ENCODE measurements at places on chromosomes 2 and 18. TPM values are rescaled to one million over a fixed set of nuclear protein-coding genes. Genes with fewer than 3 reads are reported as not detected.

Gene COLEC11
- 0.92 TPM for polyA plus RNA-seq

Gene GKN2
- not detected for polyA plus RNA-seq

- DNase-seq: no peak
Observed at GRCh38 chr2:175207741-175208438, 26.4 kb upstream of the ATP5MC3 start.

DNA sequence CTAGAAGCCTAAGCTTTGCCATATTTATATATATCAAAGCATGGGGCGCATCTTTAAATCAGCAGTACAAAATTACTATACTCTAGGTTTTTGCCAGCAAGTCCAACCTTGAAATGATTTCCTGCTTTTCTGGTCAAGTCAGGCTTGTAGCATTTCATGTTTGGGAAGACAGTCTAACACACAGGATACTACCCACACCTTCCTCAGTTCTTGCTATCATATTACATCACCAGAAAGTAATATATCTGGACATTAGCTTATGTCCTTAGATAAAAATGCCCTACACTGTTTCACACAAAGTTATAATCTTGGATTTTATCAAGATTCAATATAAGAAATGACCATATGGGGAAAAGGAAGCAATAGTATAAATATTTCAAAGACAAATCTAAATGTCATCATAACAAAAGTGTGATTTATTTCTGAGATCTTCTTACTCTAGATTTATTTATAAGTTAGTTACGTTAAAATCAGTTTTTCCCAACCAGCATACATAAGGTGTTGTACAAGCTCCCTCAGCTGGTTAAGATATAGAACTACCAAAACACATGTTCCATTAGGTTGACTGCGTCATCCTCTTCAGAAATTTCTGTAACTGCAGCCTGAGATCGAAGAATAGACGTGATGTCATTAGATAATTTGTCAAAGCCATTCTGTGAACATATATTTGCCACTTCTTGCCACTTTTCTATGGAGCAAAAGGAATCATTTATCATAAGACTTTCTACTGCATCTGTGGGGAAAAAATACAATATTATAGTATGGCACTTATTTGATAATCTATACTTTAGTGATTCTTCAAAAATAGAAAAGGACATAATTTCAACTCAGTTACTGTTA lies 56.6 kb downstream of the CLHC1 start:
- DNase-seq: no peak

- no peak for DNase-seq
Observed at GRCh38 chr2:125004106-125004800, 979.2 kb downstream of the CNTNAP5 start.

DNA sequence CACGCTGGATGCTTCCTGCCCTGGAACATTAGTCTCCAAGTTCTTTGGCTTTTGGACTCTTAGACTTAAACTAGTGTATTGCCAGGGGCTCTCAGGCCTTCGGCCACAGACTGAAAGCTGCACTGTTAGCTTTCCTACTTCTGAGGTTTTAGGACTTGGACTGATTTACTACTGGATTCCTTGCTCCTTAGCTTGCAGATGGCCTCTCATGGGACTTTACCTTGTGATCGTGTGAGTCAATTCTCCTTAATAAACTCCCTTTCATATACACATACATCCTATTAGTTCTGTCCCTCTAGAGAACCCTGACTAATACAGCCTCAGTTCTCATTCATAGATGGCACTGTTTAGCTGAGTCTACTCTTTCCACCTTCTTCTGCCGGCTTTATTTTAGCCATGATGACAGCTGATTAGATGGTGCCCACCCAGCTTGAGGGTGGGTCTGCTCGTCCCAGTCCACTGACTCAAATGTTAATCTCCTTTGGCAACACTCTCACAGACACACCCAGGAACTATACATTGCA lies 389.1 kb downstream of the NYAP2 start:
- no peak for DNase-seq

- no peak for DNase-seq
Observed at GRCh38 chr2:138708682-138709241, 71.4 kb downstream of the NXPH2 start.

Gene MEP1B
- polyA plus RNA-seq: 1.8 TPM

Gene GALNT5
- polyA plus RNA-seq: 9.4 TPM

Gene IL1A
- 0.73 TPM for polyA plus RNA-seq

Gene M1AP
- polyA plus RNA-seq: not detected

DNA sequence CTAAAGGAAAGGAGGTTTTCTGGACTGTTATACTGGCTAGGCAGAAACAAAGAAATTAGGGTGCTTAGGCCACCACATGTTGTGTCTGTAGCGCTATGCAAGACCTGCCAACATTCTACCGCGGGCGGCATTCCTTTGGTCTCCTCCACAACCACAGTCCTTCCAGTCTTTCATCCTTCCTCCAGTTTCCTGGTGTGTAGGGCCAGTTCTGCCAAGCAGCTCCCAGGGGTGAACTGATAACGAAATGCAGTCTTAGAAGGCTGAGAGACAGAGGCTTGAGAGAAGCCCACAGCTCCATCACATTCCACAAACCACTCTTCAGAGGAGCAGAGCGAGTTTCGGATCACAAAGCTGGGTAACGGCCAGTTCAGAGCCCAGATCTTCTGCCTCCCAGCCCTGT lies 19.5 kb upstream of the CXXC1 start:
- DNase-seq: no peak

DNA sequence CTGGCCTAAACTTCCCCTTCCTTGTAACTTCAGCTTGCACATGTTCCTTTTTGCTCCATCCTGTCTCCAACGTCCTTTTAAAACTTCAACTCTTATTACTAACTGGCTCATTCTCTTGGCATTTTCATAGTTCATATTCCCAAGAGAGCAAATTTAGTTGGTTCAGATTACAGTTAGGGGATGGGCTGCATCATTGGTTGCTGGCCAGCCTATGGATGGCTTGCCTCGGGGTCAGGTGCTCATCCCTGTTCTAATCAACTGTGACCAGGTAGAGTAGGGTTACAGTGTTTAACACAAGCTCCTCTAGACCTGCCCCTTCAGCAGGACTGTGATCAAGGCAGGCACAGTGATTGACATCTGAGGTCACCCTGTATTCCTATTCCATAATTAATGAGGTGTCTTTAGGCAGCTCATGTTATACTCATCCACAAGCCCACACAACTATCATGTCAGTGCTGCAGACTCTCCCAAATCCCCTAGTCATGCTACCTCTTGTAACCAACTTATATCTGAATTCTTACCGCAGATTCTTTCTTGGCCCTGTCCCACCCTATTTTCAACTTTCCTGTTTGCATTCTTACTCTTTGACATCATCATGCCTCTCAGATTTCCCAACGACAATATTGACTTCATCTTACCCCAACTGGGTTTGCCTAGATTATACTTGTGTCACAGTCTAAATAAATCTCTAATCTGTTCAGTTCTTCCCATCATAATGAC lies 293.3 kb downstream of the MTX2 start:
- no peak for DNase-seq

Gene ZBTB7C
- polyA plus RNA-seq: 16.9 TPM

DNA sequence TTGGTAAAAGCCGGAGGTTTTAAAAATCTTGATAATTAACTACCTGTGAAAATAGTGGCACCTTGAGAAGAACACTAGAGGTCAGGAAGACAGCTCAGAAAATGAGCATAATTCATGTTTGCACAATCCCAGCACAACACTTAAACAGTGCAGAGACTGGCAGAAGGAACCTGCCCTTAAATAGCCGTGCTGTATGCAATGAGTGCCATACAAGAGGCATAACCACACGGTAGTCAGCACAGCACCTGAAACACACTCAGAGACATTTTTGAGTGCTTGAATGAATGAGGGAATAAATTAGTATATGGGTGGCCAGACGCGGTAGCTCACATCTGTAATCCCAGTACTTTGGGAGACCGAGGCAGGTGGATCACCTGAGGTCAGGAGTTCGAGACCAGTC lies 164.9 kb downstream of the PAX3 start:
- no peak for DNase-seq

Gene PROKR1
- not detected for polyA plus RNA-seq

Gene ICOS
- polyA plus RNA-seq: not detected

DNA sequence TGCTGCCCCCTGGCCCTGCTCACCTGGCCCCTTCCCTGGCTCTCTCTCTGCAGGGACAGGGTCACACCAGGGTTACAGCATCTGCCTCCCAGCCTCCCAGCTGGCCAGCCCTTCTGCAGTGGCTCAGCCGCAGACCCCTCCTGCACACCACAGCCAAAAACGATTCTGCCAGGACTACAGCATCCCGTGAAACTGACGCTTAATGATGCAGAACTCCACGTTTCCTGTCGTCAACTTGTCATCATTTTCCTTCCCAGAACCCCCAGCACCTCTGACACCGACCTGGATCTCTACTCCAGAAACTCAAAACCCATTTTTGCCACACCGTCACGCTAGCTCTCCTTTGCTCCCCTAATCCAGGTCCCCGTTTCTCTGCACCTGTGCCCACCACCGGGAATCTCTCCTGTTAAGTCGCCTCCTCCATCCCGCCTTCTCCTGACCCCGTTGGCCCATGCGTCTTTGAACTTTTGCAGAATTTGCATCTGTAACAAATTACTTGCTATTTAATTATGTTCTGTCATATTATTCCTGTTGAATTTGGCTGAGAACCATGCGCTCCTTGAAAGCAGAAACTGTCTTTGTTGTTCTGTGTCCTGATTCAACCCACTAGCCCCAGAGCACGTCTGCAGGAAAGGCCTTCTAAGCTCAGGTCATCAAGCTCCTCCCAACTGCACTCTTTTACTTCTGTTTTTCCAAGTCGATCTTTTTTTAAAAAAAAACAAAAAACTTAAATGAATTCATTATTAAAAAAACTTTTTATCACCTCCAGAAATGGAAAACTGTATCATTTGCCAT lies 173.2 kb upstream of the COPS8 start:
- no peak for DNase-seq

GRCh38 chr2:161004379-161004778 lies 155.8 kb upstream of the TANK start:
- no peak for DNase-seq

DNA sequence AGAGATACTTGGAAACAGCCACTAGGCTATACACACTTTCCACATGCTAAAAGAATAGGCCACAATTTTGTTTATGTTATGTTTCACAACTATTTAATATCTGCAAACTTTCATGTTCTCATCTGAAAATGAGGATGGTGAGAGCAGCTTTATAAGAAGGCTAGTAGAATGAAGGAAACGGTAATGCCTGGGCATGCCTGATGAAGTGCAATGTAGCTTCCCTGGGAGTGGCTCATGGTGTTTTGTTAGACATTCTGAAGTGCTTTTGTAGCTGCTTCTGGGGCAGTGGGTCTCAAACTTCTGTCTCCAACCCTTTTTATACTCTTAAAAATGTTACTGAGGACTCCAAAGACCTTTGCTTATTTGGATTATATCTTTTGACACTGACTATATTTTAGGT lies 193.3 kb upstream of the VWC2L start:
- DNase-seq: no peak

Gene CPS1
- polyA plus RNA-seq: 0.29 TPM

- no peak for DNase-seq
Observed at GRCh38 chr2:192159208-192159607, 35.5 kb downstream of the TMEFF2 start.

DNA sequence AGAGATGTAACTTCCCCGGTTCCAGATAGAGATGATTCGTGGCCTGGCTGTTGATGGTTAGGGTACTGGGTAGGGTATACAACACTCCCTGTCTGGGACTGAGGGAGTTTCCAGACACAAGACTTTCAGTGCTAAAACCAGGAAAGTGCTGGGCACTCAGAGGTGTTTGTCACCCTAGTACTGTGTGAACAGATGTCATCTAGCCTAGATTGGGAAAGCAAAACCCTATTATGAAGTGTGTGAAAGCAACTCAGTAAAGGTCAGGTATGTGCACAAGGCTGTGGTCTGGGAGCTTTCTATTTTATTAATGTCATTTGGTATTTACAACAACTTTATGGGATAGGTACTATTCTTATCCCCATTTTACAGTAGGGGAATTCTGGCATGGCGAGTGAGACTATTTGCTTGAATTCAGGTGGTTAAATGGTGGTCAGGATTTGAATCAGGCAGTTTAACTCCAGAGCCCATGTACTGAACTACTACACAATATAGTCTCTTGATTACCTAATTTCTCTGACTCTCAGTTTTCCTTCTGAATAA lies 2.6 kb downstream of the BZW1 start:
- DNase-seq: no peak

- no peak for DNase-seq
Observed at GRCh38 chr2:236694146-236694888, 124.7 kb downstream of the ACKR3 start.

- DNase-seq: no peak
Observed at GRCh38 chr18:25825979-25826776, 264.2 kb downstream of the SS18 start.

- no peak for DNase-seq
Observed at GRCh38 chr2:122389694-122390093, 634.2 kb downstream of the TSN start.

DNA sequence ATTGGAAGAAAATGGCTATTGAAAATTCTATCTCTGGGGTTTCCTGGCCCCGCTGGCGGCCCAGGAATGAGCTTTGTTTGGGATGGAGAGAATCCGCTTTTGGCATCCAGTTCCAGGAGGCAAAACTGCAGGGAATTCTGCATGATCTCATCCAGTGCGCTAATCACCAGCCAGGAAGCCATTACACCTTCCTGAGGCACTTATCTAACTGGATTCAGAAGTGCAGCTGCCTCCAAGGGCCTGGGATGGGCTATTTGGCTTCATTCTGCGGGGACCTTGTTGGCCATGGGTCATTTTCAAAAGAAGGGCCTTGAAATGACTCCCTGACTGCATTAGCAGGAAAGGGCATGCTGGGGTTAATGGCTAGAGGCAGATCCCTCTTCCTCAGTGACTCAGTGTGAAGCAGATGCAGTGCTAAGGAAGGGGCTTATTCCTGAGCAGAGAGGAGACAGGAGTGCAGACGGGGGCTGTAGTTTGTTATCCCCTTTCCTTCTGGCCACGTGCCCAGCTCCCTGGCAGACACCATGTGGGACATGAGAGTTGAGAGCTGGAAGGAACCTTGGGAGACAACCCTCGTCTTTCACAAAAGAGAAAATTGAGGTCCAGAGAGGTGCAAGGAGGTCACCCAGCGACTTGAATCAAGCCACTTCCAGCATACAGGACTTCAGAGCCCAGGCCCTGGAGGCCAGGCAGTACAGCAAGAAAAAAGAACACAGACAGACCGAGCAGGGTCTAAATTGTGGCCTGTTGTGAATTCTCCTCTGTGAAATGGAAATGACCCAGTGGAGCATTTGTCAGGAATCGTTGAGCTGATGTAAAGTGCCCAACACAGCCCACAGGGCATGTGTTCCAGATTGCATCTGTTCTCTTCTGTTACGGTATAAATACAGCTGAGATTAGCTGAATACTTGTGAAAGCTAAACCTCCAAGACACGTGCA lies 161.8 kb downstream of the PRKCE start:
- peak; percentile 77 for DNase-seq
